ENCODE measurements at places on chromosomes 11 and 22. TPM values are rescaled to one million over a fixed set of nuclear protein-coding genes. Genes with fewer than 3 reads are reported as not detected.

The EMID1 gene
- 0.82 TPM for total RNA-seq

The OR4D5 gene
- not detected for total RNA-seq

The KBTBD3 gene
- 1.7 TPM for total RNA-seq

The RAB39A gene
- total RNA-seq = not detected

The SORL1 gene
- 21.3 TPM for total RNA-seq

The HBE1 gene
- total RNA-seq = 0.35 TPM

The TCN1 gene
- total RNA-seq = not detected

The MS4A4A gene
- total RNA-seq = not detected

Data from HepG2 (cell line).